Stimulated activated CD4-positive, alpha-beta T cell treated with anti-CD3 and anti-CD28 coated beads, Interleukin-1b, Interleukin-23, amount 100 ng/mL, for 1 hour (primary cell): ENCODE measurements at places on chromosomes 6 and 20.
A peak's percentile ranks its signal among the peaks of the same experiment; 100 is the strongest.

DNA sequence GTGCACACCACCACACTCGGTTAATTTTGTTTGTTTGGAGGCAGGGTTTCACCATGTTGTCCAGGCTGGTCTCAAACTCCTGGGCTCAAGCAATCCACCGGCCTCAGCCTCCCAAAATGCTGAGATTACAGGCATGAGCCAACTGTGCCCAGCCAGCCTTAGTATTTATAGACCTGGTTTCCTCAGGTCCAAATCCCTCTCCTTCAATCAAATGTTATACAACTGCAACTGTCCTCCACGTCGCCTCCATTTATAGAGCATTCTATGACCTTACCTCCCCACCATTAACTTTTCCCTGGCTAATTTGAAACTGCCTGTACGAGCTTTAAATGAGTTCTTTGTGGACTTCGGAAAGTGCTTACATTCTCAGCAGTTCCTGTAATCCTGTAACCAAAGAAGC, 39.3 kb upstream of the IPCEF1 start:
- DNase-seq = no peak

DNA sequence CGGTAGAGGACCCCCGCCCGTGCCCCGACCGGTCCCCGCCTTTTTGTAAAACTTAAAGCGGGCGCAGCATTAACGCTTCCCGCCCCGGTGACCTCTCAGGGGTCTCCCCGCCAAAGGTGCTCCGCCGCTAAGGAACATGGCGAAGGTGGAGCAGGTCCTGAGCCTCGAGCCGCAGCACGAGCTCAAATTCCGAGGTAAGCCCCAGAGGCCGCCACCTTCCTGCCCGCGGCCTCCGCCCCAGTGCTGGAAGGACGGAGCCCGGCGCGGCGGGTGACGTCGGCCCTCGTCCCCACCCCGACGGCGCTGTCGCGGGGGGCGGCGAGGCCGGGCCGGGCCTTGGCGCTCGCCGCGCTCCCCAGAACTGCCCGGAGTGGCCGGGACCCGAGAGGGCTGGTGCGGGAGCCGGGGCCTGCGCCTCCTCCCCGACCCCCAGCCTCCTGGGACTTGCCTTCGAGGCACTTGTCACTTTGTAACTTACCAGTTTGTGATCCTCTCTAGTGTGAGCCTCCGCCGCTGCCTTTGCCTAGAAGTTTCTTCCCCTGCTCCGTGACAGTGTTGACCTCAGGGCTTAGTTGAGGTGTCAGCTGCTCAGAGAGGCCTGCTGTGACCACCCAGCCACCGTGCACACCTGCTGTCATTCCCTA, 417 bp downstream of the VAPB start:
- peak; percentile 12 for DNase-seq

DNA sequence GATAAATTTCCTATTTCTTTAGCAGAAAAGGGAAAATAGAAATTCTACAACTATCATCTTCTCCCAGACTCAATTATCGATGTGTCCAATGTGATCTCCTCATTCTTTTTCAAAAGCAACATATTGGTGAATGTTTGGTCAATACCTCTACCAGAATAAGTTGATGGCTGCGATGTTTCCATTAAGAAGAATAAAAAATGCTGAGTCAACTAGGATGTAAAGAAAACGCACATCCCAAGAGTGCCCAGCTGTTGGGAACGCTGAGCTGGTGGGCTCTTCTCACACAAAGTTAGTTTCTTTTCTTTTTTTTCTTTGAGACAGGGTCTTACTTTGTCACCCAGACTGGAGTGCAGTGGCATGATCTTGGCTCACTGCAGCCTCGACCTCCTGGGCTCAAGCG, 39.8 kb downstream of the RAMACL start:
- no peak for DNase-seq

GRCh38 chr6:47031656-47032055, 10.5 kb downstream of the ADGRF1 start:
- DNase-seq = no peak

- DNase-seq = no peak
Measured at GRCh38 chr20:44247131-44247571, at the start of gene GDAP1L1. Gene GDAP1L1 (plus strand): TSS chr20:44247308. CDS start chr20:44247335, 27 bp downstream.

DNA sequence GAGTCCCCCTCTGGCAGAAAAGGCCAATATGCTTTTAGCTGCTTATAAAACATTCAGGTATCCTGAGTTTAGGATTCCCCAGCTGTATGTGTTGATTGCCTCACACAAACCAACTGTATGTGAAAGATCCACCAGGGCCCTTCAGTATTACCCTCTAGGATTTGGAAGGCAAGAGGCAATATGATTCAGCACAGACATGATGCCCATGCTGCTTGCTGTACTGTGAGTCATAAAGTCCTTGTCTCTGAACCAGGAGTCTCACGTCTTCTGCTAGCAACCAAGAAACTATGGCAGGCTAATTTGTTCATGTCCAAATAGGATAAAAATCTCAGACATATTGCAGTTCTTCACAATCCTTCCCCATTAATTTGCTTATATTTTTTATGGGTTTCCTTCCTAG, 789.2 kb upstream of the SLC35B3 start:
- DNase-seq = no peak
